NT2/D1 (cell line): ENCODE measurements at places on chromosomes 6 and 20.

- DNase-seq: no peak
These were observed 8.6 kb downstream of the SYNDIG1 start for GRCh38 chr20:24477831-24478547.

GRCh38 chr6:79450984-79451383 is 86.2 kb downstream of the LCA5 start:
- DNase-seq: no peak

DNA sequence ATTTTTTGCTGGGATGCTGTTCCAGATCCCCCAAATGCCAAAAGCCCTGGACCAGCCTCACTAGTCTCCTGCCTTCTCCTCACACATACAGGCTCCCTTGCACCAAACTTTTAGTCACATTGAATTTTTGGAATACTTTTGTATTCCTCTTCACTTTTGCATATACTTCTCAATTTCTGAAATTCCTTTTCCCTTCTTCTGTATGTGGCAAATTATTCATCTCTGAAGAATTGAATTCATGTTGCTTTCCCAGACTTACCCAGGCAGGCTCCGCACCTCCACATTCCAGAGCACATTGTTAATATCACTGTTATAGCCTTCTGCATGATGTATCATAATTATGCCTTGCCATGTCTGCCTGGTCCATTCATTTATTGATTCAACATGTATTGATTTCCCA is 255.3 kb upstream of the POU3F2 start:
- no peak for DNase-seq

- no peak for DNase-seq
These were observed 82.0 kb downstream of the SMPDL3A start for GRCh38 chr6:122871079-122871478.

DNA sequence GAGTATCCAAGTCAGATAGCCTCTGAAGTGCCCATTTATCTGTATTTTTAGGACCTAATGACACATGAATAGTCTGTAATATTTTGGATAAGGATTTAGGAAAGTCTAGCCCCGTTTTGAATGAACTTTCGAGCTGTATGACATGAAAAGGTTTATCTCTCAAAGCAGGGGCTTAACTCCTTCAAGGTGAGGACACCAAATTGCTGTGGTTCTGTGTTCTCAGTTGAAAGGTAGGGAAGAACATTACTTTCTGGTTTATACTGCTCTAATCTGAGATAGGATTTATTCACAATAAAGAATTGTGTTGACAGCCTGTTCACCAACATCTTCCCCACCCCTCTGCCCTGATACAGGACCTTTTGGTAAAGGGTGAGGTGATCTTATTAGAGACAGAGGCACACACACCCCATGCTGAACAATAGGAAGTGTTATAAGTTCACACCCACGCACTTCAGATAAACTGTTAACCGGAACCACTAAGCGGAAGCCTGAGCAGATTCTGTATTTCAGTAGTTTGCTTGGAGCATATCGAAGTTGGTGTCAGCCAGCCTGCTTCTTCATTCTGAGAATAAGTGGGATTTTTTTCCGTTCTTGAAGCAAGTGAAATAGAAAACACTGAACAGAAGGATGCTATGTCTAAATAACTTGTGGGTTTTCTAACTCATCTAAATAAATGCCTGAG is 223.3 kb downstream of the TMEM242 start:
- DNase-seq: no peak

- DNase-seq: no peak
These were observed 92.9 kb downstream of the ZMYND8 start for GRCh38 chr20:47263465-47264084.

GRCh38 chr6:108746836-108747575 is 101.2 kb upstream of the ARMC2 start:
- no peak for DNase-seq

DNA sequence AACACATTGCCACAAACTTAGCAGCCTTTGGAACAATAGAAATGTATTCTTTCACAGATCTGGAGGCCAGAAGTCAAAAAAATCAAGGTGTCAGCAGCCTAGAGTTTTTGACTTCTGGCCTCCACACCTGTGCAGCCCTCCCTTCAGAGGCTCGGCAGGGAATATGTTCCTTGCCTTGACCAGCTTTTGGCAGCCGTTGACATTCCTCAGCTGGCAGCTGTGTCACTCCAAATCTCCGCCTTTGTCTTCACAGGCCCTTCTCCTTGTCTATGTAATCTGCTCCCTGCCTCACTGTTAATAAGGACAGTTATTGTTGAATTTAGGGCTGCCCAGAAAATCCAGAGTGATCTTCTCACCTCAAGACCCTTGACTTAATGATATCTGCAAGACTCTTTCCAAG is 17.2 kb upstream of the AHI1 start:
- DNase-seq: no peak

GRCh38 chr6:116461932-116462885 is 1.0 kb downstream of the CALHM6 start:
- peak; percentile 23 for DNase-seq

DNA sequence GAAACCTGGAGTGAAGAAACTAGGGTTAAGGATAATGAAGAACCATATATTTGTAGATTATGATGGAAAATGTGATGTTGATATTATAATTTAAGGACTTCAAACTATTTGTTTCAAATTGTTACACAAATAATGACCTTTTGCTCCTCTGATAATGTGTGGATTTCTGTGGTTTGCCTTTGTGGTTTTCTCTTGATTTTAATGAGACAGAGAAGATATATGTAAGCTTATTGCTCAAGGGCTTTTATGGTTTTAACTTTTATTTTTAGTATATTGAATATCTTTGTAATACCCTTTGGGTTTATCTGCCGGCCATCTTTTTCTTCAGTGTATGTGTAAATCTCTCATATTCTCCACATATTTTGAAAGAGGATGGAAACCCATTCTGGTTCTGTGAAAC is 362.3 kb downstream of the RIMS1 start:
- DNase-seq: no peak

- no peak for DNase-seq
These were observed 635 bp upstream of the C20orf203 start for GRCh38 chr20:32674362-32674789.

DNA sequence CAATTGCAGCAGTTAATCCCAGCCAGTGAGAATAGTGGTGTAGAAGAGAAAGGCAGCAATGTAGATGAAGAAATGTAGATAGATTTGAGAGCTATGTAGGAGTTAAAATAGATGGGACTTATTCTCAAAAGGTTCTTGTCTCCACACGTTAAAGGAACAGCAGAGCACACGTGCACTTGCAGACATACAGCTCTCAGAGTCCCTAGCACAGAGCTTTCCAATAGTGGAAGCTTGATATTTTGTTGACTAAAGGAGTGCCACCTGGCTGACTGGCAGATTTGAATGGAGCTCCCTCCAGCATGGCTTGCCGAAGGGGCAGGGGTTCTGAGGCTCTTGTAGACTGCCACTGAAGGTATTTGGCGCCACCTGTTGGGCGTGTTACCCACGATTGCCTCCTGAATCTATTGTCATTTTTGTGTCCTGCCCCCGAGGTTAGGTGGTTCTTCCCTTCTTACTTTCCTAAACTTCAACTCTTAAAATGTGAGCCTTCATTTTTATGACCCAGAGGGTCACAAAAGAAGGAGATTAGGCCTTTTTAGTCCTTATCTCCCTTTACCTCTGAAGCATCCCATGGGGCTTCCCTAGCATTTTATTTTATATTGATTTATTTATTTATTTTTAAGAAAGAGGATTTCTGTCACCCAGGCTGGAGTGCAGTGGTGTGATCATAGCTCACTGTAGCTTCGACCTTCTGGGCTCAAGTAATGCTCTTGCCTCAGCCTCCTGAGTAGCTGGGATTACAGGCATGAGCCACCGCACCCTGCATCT is 16.4 kb downstream of the BRD2 start:
- DNase-seq: peak; percentile 77

DNA sequence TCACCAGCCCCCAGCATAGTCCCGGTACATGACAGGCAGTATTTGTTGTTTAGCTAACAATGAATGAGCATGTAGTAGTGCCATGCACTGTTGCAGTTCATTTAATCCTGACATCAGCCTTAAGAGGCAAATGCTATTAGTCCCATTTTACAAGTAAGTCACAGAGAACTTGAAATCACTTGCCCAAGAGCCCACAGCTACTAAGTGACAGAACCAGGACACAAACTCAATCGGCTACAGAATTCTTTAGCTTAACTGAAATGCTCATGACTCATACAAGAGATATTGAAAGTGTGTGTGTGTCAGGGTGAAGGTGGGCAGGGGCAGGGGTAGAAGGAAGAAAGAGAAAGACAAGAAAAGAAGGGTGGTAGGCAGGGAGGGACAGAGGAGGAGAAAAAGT is 52.7 kb downstream of the UNC5CL start:
- DNase-seq: no peak

DNA sequence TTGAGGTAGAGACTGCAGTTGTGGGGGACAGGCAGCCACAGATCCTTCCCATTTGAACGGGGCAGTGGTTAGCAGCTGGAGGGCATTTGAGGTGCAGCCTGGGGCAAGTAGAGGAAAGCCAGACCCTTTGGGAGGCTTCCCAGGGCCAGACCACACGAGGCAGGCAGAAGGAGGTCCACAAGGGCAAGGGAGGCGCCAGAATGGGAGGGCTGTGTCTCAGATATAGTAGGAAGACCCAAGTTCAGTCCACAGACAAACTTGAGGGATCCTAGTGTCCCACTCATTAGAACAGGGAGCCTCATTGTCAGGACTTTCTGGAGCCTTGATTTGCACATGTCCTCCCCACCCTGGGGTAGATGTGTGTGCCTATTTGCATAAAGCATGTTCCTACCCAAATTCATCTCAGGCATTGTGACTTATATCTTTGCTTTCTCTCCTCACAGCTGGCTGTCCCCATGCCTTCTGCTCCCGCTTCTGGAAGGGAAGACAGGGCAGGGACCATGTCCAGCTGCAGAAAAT is 166.0 kb downstream of the VEGFA start:
- DNase-seq: no peak

DNA sequence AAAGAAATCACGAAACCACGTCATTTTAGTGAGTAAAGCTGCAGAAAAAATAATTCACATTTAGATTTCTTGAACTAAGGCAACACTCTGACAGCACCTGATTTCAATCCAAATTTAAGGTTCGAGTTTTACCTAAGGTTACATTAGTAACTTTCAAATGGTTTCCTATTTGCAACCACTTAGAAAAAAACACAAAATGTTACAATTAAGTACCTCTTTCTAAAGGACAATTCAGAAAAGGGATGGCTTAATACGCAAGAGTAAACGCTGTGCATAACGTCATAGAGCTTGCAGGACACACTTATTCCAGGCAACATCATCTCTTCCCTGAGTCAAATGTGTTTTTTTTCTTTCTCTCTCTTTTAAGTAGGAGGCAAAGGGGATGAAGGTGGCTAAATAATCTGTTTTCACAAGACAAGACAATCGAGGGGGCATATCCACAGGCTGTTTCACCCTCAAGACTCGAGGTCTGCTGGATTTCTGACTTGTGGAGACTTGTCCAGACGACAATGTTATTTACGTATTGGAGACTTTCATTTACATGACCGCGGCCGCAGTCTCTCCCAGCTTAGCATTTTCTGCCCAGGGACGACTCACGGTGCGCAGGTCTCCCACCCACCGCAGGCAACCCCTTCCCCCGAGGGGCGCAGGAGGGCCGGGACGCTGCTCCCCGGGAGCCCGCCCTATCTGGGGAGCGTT is 86.0 kb downstream of the SESN1 start:
- DNase-seq: no peak

DNA sequence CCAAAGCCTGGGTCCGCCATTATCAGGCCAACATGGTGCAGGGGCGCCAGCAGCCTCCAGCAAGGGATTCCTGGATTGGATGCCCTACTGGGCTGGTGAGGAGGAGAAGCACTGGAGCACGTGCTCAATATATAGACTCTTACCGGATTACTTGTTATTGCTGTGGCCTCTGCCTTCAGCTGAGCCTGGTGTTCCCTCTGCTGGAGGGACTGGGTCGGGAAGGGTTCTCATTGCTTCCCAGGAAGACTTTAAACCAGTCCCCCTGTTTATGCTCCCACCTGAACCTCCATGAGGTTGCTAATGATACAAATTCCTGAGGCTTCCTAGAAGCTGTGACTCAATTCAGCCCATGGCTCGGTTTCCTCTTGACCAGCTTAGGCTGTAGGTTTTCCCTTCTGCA is 186.7 kb upstream of the ARID1B start:
- DNase-seq: no peak

DNA sequence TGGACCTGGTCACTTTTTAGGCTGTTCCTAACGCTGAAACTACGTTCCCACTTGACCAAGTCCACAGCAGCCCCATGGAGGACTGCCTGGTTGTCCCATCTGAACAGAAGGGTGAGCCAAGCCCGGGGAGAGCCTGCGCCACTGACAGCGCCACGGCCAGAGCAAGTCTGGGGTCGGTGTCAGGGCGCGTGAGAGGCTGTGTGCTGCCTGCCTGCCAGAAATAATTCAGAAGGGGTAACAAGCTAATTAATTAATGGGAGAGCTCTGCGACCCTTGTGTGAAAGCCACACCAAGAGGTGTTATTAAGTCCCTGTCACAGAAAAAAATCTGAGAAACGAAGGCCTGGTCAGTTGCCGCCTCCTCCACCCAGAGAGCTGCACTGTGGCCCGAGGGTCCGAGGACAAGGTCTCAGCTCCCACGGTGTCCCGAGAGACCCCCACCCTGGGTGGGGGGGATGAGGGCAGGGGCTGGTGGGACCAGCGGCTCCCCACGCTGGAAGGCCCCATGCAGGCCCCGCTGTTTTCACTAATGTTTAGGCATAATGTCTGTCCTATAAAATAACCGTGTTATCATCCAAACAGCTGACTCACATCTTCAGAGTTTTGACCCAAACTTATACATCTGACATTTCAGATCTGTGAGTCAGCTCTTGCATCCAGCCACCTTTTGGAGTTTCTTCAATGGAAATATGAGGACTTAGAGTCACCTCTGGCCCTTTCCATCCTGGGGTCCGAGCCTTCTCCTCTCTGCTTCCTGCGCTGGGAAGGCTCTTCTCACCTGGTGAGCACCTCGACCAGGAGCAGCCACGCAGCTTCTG is 58.5 kb downstream of the DLL1 start:
- no peak for DNase-seq

GRCh38 chr6:41777551-41778285 is 2.0 kb downstream of the FRS3 start:
- DNase-seq: no peak

- DNase-seq: no peak
These were observed 256.1 kb upstream of the RUNX2 start for GRCh38 chr6:45072016-45072415.

- no peak for DNase-seq
These were observed 119.7 kb downstream of the PSMB1 start for GRCh38 chr6:170433163-170434116.

GRCh38 chr20:45993197-45993951 is 15.3 kb upstream of the MMP9 start:
- DNase-seq: no peak

DNA sequence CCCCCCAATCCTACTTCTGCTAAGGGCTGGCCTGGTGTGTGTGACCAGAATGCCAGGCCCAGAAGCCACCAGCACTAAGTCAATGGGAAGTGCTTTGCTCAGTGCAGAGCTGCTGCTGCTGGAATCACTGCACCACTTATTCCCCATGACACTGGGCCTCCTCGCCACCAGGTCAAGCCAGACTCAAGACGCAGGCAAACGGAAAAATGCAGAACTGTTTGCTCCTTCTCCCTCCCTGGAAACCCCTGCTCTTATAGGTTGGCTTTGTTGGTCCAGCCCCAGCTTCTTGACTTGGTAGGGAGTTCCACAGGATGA is 121.9 kb downstream of the PHACTR3 start:
- no peak for DNase-seq

GRCh38 chr20:41078329-41078728 is 49.7 kb downstream of the TOP1 start:
- DNase-seq: no peak
